ENCODE measurements at places on chromosomes 16 and 17. TPM values are rescaled to one million over a fixed set of nuclear protein-coding genes. Genes with fewer than 3 reads are reported as not detected.

Gene C16orf54
- 0.72 TPM for total RNA-seq

Gene MYH3
- 9,382 TPM for total RNA-seq

Gene MAPT
- 14.1 TPM for total RNA-seq

Gene SMIM22
- total RNA-seq: not detected

Gene BCAS3
- 40.2 TPM for total RNA-seq

Gene RTN4RL1
- 1.8 TPM for total RNA-seq

Gene HS3ST2
- not detected for total RNA-seq

Gene TTYH2
- total RNA-seq: 39.2 TPM

Gene CLEC10A
- total RNA-seq: 2.8 TPM

Gene GPR179
- total RNA-seq: 0.21 TPM

Gene NUFIP2
- total RNA-seq: 48.0 TPM

Gene CHAD
- not detected for total RNA-seq

Gene SLC22A31
- total RNA-seq: 0.21 TPM

Gene ZPBP2
- not detected for total RNA-seq

Gene HSD3B7
- total RNA-seq: 15.9 TPM

Gene IRX3
- total RNA-seq: 5.1 TPM

Gene TMEM114
- not detected for total RNA-seq

Gene PTX4
- 1.5 TPM for total RNA-seq

Gene P2RX1
- total RNA-seq: 2.3 TPM

Gene CMTM1
- total RNA-seq: 6.4 TPM

Gene CDH11
- total RNA-seq: 60.6 TPM

Gene TM4SF5
- total RNA-seq: not detected

Gene PNMT
- 2.4 TPM for total RNA-seq

Gene KRTAP9-4
- total RNA-seq: not detected

Gene SCARF1
- 17.1 TPM for total RNA-seq

Gene OR1A1
- total RNA-seq: not detected

Gene KRT20
- 0.51 TPM for total RNA-seq

Gene TOM1L1
- total RNA-seq: 8.8 TPM

Gene RGS11
- total RNA-seq: 2.3 TPM

Gene TVP23A
- 1.2 TPM for total RNA-seq

Gene TBC1D28
- total RNA-seq: not detected

Gene CCL1
- not detected for total RNA-seq

Gene TP53TG3B
- total RNA-seq: not detected

Gene GALR2
- not detected for total RNA-seq

Gene TSNAXIP1
- total RNA-seq: 1.1 TPM

Gene RASL10B
- total RNA-seq: 0.62 TPM

Gene GFER
- 10.2 TPM for total RNA-seq

Gene KRT9
- not detected for total RNA-seq

Gene KRTAP1-5
- not detected for total RNA-seq

Gene SULT1A4
- total RNA-seq: 2.3 TPM
